GM03348 (cell line): ENCODE measurements at places on chromosomes 6 and 20.

DNA sequence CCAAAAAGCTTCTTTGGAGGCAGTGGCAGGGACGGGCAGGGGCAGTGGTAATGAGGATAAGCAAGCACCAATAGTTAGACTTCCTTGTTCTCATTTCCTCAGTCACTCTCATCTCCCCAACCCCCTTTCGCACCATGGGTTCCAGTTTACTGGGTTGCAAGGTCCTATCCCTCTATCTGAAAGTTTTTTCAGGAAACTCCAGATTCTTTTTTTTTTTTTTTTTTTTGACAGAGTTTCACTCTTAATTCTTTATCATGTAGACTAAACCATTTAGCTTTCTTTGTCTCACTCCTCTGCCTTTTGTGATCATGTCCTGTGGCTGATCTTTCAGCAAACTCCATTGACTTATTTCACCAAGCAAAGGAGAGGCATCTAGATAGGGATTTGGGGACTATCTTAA lies 51.4 kb upstream of the GMDS start:
- no peak for DNase-seq

DNA sequence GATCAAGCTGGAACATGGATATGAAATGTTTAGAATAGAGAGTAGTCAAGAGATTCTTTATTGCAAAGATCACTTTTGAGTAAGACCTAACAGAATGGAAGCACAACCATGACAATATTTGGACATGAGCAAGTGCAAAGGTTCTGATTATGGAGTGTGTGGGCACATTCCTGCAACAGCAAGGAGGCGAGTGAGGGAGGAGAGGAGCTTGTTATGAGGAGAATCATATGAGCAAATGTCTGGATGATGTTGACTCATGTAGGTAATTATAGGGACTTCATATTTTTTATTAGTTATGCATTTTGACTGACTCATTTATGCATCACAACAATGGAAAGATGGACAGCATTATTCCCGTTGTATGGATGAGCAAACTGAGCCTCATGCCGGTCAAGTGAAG lies 100.8 kb upstream of the SLC35B3 start:
- no peak for DNase-seq

DNA sequence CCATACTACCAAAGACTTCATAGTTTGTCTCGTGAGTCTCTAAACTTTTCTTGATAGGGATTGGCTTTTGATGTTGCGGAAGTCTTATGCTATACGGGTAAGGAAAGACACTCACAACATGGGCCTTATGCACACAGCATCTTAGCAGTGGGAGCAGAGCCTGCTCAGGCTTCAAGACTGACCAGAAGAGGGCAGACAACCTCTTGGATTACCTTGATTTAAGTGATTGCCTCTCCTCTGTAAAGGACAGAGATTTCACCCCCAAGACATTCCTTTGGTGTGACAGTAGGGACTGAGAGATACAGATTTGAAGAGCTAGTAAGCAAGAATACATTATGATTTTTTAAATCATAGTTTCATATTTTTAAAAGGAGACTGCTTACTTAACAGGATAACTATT lies 71.0 kb upstream of the SAMD3 start:
- DNase-seq = peak; percentile 83

- no peak for DNase-seq
These were observed 55.0 kb downstream of the ALDH5A1 start for GRCh38 chr6:24549674-24550353.

DNA sequence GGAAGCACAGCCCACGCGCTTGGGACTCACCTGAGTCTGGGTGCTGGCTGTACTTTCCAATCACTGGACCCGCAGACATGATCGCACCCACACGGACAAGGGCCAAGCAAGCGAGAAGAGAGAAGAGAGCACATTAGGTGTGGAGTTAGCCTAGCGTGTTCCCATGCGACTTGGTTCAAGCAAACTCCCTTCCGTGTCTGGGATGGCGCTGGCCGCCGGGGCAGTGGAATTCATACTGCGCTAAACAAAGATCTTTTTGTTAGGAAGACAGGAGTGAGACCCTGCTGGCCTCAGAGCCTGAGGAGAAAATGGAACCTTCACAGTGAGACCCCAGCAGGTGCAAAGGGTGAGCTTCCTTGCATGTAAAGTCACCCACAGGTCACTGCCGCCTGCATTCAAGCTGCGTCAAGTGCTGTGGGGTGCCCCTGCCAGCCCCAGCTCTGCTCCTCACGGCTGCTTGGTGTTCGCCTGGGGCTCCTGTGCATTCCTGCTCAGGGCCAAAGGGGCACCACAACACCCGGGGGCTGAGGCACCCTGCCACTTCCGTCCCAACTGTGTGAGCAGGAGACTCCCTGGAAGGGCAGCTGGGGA lies 26.4 kb downstream of the PSMG4 start:
- no peak for DNase-seq

- no peak for DNase-seq
These were observed 30.1 kb downstream of the CYB5R4 start for GRCh38 chr6:83889621-83890020.

DNA sequence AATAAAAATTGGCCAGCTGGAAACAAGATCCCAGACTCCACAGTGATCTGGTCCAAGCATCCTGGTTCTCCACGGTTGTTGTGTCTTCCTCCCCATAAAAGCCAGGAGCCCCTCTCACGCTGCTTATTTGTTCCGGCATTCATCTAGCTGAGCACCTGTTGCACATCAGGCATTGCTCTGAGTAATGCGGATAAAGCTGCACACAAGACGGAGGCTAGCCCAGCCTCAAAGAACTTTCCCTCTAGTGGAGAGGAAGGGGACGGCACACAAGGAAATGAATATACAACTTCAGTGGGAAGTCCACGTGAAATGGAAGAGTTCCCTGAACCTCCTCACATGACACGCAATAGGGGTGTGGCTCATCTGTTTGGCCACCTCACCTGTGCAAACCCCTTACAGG lies 30.3 kb upstream of the NXT1 start:
- peak; percentile 58 for DNase-seq

GRCh38 chr6:145743332-145743731 lies 8.0 kb upstream of the EPM2A start:
- no peak for DNase-seq

GRCh38 chr6:157034436-157035230 lies 257.5 kb downstream of the ARID1B start:
- DNase-seq = peak; percentile 36

GRCh38 chr6:129543981-129544380 lies 166.0 kb downstream of the ARHGAP18 start:
- DNase-seq = no peak

DNA sequence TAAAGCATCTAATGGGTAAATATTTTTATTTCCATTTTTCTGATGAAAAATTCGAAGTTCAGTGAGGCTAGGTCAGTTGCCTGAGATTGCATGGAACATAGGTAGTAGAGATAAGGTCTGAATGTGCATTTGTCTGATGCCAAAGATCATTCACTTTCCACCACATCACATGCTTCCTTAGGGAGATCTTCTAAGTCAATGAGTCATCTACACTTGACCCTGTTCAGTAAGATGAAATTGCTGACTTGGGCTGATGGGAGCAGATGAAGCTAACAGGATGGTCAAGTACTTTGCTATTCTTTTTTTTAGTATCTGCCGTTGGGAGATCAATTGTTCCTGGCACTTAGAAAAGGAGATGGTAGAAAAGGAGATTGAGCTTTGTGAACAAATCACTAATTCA lies 511.3 kb downstream of the PHF3 start:
- no peak for DNase-seq

GRCh38 chr6:161949531-161949930 lies 675.7 kb upstream of the AGPAT4 start:
- no peak for DNase-seq

- peak; percentile 48 for DNase-seq
These were observed 37.6 kb upstream of the HINT3 start for GRCh38 chr6:125918681-125919566.

DNA sequence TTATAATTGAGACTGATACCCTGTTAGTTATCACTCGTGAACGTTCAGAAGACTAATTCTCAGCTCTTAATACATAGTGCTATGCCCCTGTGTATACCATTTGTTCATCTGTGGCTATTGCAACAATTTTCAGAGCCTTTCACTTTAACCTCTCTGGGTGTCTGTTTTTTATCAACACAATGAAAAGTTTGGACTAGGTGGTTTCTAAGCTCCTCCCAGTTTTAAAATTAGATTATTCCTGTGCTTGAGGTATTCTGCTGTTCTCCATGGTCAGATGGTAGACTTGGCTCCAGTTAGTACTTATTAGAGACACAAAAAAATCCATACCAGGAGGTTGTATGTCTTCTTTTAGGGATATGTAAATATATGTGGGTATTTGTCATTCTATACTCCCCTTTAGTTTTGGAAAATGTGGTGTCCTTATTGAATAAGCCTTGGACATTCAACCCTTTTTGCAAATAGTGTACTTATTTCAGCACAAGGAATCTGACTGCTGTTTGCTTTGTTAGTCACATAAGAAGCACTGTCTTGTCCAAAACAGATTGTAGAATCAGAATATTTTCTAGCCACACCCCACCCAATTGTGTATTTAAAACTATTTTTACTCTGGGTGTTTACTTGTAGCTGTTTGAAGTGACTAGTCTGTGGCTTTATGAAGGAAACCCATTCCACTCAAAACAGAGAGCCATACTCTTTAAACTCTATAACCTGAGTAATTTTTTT lies 2.0 kb upstream of the COL10A1 start:
- DNase-seq = peak; percentile 27

- peak; percentile 83 for DNase-seq
These were observed 174.7 kb downstream of the OTOR start for GRCh38 chr20:16922834-16923233.

DNA sequence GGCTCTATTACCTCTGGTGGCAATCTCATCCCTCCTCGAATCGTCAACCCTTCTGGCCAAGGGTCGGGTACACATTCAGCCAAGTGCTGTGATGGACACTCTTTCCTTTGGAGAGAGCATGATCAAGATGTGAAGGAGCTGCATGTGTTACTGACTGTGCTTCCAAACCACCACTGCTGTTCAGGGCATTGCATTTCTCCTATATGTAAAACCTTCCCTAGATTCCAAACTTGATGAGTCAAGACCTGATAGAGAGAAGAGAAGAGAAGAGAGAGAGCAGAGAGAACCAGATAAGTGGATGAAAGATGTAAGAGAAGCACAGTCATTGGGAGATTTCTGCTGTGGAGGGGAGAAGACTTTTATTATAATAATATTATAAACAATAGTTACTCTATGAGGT lies 162.2 kb downstream of the KCNQ5 start:
- peak; percentile 15 for DNase-seq

DNA sequence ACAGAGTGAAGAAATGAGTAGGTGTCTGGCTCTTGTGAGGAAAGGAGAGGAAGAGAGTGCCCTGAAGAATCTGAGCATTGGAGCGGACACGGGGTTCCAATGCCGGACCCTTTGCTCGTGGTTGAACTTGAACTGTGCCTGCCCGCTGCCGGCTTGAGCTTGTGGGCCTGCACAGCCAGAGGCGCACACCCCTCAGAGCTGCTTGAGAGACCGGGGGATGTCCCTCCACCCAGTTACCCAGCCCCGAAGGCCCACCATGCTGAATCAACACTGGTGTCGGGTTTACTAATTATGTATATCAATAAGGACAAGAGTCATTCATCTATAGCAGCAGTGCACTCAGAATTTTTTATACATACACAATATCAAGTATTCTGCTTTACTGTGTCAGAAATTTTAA lies 218.3 kb upstream of the CST7 start:
- no peak for DNase-seq

DNA sequence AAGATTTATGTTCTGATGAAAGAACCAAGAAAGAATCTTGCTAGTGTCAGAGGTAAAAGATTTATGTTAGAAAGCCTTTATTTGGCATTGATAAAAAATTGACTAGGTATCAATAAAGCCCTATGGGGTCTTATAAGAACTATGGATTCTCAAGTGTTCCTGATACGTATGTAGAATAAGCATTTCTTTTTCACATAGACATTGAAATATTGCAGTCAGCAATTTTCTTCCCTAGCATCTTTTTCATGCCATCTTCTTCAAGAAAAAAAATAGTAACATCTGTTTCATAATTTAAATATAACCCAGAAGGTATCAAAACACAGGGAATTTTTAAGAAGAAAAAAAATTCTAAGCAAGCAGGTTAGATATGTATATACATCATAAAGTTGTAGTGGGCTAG lies 230.6 kb downstream of the CENPW start:
- DNase-seq = no peak

- DNase-seq = peak; percentile 7
These were observed 197.9 kb upstream of the GRIK2 start for GRCh38 chr6:101195588-101195987.

- peak; percentile 84 for DNase-seq
These were observed 6.4 kb downstream of the CFB start for GRCh38 chr6:31952140-31952805.

DNA sequence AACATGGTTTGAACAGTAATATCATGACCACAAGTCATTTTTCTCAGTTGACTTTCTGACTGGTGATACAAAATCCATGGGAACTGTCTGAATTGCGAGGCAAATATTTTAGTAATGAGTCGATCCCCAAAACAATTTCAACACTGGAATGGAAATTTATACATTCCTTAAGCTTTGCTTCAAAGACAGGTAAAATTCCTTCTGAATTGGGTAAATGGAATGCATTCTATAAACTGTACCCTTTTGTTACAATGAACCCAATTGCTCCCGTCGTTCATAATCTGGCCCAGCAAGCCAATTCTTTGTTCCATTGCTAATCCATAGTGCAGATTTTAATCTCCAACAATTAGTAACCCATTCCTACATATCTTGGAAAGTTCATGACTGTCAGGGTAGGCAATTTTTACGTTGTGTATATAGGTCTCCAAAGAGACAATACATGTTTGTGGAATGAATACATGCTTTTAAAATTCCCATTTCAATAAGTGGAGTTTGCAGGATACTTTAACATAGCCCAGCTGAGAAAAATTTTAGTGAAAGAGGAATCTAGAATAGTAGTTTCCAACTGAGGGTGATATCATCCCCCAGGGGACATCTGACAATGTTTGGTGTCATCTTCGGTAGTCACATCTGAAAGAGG lies 32.7 kb downstream of the CYP24A1 start:
- DNase-seq = peak; percentile 52

- no peak for DNase-seq
These were observed 194.1 kb downstream of the ARID1B start for GRCh38 chr6:156971153-156971885.

- DNase-seq = peak; percentile 47
These were observed 868 bp downstream of the NCOA3 start for GRCh38 chr20:47502271-47503239.

DNA sequence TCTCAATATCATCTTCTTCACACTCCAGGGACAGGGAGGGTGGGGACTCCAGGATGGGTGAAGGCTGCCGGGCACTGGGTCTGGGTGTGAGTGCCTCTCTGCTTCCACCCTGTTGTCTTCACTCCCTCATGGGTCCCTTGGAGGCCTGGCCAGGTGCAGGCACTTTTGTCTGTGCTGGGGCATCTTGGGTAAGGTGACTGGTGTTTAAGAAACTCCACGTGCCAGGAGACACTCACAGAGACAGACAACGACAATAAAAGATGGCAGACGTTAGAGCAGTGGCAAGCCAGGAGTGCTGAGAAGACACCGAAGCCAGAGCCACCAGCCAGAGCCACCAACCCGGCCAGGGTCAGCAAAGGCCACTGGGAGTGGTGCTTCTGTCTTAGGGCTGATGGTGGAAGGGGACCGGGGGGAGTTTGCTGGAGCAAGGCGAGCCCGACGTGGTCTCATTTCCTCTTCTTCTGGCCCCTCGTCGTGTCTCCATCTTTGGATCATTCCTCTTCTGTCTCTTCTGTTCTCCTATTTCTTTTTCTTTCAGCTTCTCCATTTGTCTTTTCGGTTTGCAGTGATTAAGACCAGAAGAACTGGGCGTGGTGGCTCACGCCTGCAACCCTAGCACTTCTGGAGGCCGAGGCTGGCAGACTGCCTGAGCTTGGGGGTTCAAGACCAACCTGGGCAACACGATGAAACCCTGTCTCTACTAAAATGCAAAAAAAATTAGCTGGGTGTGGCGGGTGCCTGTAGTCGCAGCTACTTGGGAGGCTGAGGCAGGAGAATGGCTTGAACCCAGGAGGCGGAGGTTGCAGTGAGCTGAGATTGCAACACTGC lies 90.8 kb downstream of the RAMACL start:
- DNase-seq = no peak
